Cardiac muscle cell (in vitro differentiated cells and primary cell): ENCODE measurements at places on chromosomes 1 and 21.

DNA sequence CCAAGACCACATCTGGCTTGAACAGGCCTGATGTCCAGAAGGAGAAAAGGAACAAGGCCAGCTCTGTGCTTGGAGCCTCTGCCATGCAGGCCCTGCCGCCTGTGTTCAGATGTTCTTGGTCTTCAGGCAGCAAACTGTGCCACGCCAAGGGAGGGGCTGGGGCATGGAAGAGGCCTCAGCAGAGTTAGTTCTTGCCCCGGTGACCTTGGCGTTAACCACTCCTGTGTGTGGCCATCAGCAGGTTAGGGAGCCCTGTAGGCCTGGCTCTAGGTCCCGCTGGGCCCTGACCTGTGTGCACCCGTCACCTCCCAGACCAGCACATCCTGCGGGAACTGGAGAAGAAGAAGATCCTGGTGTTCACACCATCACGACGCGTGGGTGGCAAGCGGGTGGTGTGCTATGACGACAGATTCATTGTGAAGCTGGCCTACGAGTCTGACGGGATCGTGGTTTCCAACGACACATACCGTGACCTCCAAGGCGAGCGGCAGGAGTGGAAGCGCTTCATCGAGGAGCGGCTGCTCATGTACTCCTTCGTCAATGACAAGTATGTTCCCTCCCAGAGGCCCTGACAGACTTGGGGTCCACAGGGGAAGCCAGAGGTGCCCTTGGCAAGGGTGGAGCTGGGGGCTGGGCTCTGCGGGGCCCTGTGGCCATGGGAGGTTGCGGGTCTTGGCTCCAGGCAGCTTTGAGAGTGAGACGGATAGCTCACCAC lies 7.1 kb downstream of the ZC3H12A start:
- DNase-seq, result no peak
- H3K27me3 ChIP-seq, result no peaks in the 10 kb centered on the region
- no peak overlapping the region for H3K27ac ChIP-seq
- H3K4me3 ChIP-seq, result no peak overlapping the region
- peaks cover 8% of the 10 kb centered on the region for H3K4me1 ChIP-seq

- H3K4me3 ChIP-seq, result no peak overlapping the region
- H3K36me3 ChIP-seq, result no peaks in the 10 kb centered on the region
- H3K27ac ChIP-seq, result no peak overlapping the region
- no peak for DNase-seq
- no peaks in the 10 kb centered on the region for H3K4me1 ChIP-seq
- no peaks in the 10 kb centered on the region for H3K27me3 ChIP-seq
Observed at GRCh38 chr1:172338295-172338735, 82.2 kb upstream of the C1orf105 start.

DNA sequence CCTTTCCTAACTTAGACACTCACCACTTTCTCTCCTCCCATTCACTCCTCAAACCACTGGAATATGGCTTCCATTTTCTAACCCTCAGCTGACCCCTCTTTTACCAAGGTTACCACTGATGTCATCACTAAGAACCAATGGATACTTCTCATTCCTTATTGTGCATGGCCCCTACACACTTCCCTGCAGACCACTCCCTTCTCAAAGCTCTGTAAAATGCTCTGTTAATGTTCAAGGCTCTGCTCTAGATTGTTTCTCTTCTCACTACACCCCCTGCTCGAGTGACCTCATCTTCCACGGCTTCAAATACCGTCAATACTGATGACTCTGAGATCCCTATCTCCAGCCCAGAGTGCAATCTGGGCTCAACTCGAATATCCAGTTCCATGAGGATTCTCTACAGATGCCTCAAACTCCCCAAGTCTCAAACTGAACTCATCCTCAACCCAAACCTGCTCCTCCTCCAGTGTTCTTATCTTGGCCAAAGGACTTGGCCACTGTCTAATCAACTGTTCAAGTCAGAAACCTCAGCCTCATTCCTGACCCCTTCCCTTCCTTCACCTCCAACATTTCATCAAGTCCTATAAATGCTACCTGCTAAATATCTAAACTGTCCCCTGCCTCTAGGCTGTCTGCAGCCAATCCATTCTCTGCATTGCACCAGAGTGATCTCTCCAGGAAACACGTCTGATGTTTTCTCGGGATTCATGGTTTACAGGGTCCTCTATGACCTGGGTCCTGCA lies 41.3 kb upstream of the BMP8B start:
- H3K4me1 ChIP-seq, result no peaks in the 10 kb centered on the region
- no peak overlapping the region for H3K27ac ChIP-seq
- no peaks in the 10 kb centered on the region for H3K36me3 ChIP-seq
- DNase-seq, result peak; percentile 20
- H3K27me3 ChIP-seq, result no peaks in the 10 kb centered on the region

GRCh38 chr1:218890451-218890850 lies 283.2 kb upstream of the LYPLAL1 start:
- no peaks in the 10 kb centered on the region for H3K27me3 ChIP-seq
- no peaks in the 10 kb centered on the region for H3K36me3 ChIP-seq
- no peak overlapping the region for H3K4me3 ChIP-seq

GRCh38 chr1:22795366-22795714 lies 84.7 kb downstream of the EPHB2 start:
- no peak overlapping the region for H3K4me3 ChIP-seq
- no peaks in the 10 kb centered on the region for H3K27me3 ChIP-seq
- H3K27ac ChIP-seq, result no peak overlapping the region
- peaks cover 8% of the 10 kb centered on the region for H3K4me1 ChIP-seq
- no peaks in the 10 kb centered on the region for H3K36me3 ChIP-seq
